ENCODE measurements at places on chromosomes 7 and 10.
A peak's percentile ranks its signal among the peaks of the same experiment; 100 is the strongest.

DNA sequence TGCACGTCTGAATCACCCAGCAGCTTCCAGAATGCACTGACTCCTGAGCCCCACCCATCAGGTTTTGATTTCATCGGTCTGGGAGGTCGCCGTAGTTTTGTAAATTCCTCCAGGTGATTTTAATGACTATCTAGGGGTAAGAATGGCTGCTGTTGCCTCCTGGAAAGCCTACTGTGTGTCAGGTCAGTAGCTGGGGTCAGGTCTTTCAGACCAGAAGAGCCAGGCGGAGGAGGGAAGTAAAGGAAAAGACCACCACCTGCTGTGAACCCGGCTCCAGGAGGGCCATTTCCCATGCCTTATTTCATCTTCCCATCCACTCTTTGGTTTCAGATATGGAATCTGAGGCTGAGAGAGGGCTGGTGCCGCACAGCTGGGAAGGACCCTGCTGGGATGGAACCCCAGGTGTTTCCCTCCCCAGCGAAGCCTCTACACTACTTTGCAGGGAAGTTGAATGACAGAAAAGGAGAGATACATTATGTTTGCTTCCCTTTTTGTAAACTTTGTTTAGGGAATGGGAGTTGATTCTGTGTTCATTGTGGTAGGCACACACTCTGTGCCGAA lies 19.8 kb downstream of the ADAMTS14 start:
- no peak for DNase-seq

GRCh38 chr7:158053183-158053915 lies 534.3 kb downstream of the PTPRN2 start:
- no peak for DNase-seq

DNA sequence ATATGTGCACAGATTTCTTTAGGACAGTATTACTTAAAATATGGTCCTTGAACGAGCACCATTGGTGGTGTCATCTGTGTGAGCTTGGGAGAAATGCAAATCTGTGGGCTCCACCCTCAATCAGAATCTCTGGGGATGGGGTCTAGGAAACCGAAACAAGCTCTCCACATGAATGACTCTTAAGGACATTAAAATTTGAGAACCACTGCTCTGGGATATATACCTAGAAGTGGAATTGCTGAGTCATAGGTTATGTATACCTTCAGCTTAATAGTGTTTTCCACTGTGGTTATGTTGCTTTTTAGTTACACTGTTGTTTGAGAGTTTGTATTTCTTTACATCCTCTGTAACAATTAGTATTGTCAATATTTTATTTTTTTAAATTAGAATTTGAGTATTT lies 24.0 kb downstream of the ZNRF2 start:
- DNase-seq, result no peak

GRCh38 chr10:64396105-64396708 lies 875.0 kb downstream of the REEP3 start:
- peak; percentile 53 for DNase-seq

GRCh38 chr7:159104188-159104920 lies 40.3 kb downstream of the VIPR2 start:
- no peak for DNase-seq

- no peak for DNase-seq
These were observed 10.3 kb downstream of the TMEM229A start for GRCh38 chr7:124022551-124022950.

DNA sequence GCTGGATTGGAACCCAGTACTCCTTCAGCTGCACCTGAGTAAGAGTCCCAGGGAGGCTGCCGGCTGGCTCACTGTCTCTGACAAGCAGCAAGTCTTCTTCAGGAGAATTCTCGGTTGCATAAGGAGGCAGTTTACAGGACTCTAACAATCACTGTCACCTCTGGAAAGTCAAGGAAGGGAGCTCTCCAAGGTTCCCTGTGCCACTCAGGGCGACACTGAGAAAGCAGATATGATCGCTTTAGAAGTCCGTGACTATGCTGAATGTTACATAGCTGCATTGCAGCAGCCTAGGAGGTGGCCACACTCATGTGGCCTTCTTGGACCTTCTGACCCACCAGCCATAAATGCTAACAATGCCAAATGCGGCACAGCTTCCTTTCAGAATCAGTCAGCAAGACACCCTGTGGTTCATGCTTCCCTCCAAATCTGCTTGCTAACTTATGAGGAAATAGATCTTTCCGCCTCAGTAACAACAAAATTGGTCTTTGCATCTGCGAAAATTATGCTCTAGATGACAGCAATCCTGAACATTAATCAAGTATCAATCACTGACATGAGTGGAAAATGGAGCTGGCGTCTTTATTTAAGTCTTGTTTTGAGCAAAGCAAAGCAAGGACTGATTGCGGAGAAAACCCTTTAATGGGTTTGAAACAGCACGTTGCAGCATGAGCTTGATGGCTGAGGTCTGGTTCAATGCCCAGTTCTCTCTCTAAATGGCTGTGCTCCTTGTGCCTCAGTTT lies 132.9 kb downstream of the ATXN7L1 start:
- DNase-seq, result no peak

- no peak for DNase-seq
These were observed 52.0 kb downstream of the MMRN2 start for GRCh38 chr10:86905429-86905828.

DNA sequence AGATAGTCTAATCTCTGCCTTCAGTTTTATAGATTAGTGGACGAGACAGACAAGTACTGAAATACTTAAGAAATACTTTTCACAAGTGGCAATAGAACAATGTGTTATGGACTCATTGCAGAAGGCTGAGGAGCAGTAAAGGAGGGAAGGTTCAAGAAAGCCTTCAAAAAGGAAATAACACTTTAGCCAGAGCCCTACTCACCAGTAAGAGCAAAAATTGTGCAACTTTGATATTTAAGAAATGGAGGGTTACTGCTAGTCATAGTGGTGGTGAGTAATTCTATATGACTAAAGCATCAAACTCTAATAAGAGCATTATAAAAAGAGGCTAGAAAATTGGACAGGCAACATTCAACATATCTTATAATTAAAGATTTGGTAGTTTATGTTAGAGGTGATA lies 28.8 kb downstream of the PTPN12 start:
- peak; percentile 14 for DNase-seq

- DNase-seq, result no peak
These were observed 39.2 kb downstream of the PAPOLB start for GRCh38 chr7:4822677-4823076.

- DNase-seq, result no peak
These were observed 169.9 kb downstream of the RNF133 start for GRCh38 chr7:122528879-122529481.

DNA sequence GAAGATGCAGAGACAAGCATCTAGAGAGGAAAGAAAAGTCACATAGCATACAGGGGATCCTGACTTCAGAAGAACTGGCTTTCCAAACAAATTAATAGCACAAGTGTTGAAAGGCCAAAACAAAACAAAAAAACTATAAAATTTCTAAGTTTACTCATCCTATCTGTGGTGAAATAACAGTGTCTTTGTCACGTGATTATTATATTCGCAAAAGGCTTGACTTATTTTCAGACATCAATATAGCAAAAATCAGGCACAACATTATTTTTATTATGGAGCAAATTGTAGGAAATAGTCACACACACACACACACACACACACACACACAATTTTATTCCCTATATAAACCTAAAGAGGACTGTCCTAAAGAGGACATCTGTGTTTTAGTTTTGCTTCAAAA lies 272.3 kb downstream of the CNTNAP2 start:
- DNase-seq, result no peak

DNA sequence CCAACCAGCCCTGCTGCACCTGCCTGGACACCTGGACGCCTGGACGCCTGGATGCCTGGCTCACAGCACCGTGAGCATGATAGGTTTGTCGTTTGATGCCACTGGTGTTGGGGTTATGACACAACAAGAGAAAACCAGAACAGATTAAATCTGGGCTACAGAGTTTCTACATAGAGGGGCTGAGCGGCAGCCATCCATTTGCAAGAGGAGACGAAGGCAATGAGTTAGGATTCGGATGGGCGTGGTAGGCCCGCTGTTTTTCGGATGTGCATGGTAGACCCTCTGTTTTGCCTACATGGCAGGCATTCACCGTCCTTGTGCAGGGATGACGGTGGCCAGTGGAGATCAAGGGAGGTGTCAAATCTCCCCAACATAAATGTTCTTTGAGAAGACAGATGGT lies 121.5 kb upstream of the RNF32 start:
- DNase-seq, result no peak

- no peak for DNase-seq
These were observed 84.1 kb downstream of the CPXM2 start for GRCh38 chr10:123807444-123808035.

DNA sequence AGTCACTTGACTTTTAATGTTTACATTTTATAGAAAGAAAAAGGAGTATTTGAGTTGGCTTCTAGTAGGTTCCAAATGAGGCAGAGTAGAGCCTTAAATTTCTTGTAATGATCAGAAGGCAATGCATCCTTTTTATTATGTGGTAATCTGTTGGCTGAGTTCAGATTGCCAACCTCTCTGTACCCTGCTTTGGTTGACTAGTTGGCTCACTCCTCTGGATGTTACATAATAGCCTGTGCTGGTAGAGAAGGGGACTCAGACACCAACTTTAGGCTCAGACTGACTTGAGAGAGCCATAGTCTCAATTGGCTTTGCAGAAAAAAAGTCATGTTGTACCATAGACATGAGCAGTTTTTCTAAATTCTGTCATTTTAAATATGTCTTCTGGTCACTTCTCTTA lies 46.8 kb upstream of the GLCCI1 start:
- DNase-seq, result no peak

GRCh38 chr7:92161271-92161670 lies 17.7 kb downstream of the LRRD1 start:
- DNase-seq, result no peak

DNA sequence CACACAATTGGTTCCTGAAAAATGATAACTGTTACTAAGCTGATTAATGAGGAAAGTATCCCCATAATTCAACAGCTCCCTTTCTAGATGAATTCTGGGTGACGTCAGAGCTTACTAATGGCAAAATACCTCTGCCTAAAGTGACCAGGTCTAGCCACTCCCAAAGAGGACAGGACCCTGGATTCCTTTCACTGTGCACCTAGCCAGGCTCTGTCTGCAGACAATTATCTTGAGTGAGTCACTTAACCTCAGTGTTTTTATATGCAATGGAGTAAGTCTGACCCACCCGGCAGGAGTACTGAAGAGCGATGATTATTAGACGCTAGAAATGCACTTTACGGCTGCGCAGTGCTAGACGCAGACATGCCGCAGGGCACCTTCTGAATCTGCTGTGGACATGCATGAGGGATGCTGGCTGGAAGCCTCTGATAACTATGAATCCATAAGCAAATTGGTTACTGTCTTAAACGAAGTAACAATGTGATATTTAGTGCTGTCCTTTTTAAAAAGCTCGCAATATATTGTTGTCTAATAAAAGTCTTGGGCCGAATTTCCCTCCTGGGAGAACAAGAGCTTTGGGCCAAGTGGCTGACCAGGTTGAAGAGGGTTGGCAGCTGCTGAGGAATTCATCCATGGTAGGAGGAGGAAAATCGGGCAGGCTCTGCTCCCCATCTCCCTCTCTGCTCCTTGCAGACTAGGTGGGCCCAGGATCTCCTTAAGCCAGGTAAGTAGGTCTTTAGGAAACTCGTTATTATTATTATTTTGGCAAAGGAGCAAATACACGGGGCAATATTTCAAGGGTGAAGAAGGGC lies 4.6 kb upstream of the INPP5A start:
- DNase-seq, result peak; percentile 92

GRCh38 chr7:22607180-22607579 lies 107.2 kb upstream of the STEAP1B start:
- peak; percentile 45 for DNase-seq

DNA sequence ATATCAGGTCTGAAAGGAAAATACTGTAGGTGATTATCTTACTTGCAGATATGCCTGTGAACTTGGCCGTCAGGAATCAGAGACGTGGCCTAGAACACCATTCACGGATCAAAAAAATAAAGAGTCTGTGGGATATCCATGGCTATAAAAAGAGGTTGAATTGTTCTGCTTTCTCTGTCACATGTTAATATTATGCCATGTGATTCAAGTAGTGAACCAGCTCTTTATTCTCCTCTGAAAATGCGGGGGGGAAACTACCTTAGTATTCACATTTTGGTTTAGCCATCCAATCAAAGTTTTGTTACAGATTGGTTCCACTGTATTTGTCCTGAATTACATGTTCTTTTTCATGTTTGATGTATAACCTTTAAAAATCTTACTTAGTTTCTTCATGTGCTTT lies 120.5 kb downstream of the CCNY start:
- DNase-seq, result no peak

DNA sequence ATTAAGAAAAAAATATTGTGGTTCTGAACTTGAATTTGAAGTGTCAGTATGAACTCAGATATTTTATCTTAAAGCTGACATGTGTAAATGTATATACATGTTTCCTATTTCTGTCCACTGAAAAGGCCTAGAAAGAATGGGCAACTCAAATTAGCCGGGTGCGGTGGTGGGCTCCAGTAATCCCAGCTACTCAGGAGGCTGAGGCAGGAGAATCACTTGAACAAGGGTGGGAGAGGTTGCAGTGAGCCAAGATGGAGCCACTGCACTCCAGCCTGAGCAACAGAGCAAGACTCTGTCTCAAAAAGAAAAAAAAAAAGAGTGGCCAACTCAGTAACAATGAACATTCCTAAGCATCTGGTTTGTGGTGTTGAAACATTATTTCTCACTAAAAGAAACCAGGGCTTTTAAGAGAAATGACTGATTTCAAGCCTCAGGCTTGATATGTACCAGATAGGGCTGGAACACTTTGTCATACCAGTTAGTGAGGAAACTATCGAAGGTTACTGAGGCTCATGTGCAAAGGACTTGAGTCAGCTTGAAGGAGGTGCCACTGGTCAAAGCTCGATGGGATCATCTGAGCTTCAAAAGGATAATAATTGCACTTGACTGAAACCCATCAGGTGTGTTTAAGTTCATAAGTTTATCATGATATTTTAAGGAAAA lies 40.5 kb downstream of the AOAH start:
- DNase-seq, result no peak

GRCh38 chr10:38007991-38008390 lies 2.5 kb upstream of the ZNF33A start:
- DNase-seq, result no peak
